ENCODE measurements at places on chromosomes 2 and 18. TPM values are rescaled to one million over a fixed set of nuclear protein-coding genes. Genes with fewer than 3 reads are reported as not detected.

DNA sequence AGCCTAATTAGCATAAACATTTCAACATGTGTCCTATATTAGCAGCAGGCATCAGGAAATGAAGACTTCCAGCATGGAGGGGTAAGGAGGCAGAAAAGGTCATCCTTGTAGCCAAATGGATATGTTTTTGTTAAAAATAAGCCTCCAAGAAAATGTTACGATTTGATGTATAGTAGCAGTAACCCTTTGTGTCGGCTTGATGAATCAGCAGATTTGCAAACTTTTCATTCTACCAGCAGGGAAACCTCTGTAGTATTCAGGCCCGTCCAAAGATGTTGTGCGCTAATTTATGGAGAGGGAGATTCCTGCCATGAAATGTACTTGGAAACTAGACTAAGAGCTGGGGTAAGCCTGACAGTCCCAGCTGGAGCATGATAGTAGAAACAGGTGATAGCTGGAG lies 780.8 kb upstream of the KLHL29 start:
- no peaks in the 10 kb centered on the region for H3K36me3 ChIP-seq
- H3K4me3 ChIP-seq: no peak overlapping the region
- H3K4me1 ChIP-seq: no peaks in the 10 kb centered on the region
- H3K27ac ChIP-seq: no peak overlapping the region

DNA sequence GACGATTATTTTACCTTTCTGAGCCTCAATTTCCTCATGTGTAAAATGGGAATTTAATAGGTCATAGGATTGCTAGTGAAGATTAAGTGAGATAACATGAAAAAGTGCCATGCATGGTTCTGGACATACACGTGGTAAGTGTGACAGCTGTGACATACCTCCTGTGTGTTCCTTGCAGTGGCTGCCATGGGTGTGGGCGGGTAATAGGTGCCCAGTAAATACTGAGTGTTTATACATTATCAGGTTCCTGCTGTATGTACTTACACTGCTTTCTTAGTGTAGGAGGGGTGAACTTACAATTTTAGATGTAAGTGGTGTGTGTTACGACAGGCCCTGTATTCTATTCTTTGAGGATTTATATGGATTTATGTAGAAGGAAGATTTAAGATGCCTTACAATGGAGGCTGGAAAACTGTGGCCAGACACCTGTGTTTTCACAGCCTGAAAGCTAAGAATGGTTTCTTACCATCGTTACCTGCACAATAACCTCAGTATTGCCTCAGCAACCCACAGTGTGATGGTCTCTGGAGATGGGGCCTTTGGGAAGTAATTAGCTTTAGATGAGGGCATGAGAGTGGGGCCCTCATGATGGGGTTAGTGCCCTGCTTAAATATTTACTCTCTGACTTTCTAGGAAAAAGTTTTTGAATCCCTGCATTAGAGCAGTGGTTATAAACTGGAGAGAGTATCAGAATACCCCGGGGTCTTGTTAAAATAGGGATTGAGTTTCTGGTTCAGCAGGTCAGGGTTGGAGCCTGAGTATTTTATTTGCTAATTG lies 78.1 kb downstream of the ASAP2 start:
- H3K27ac ChIP-seq: no peak overlapping the region
- H3K4me1 ChIP-seq: no peaks in the 10 kb centered on the region
- H3K4me3 ChIP-seq: no peak overlapping the region
- no peaks in the 10 kb centered on the region for H3K27me3 ChIP-seq
- H3K36me3 ChIP-seq: no peaks in the 10 kb centered on the region
- no peak for DNase-seq

DNA sequence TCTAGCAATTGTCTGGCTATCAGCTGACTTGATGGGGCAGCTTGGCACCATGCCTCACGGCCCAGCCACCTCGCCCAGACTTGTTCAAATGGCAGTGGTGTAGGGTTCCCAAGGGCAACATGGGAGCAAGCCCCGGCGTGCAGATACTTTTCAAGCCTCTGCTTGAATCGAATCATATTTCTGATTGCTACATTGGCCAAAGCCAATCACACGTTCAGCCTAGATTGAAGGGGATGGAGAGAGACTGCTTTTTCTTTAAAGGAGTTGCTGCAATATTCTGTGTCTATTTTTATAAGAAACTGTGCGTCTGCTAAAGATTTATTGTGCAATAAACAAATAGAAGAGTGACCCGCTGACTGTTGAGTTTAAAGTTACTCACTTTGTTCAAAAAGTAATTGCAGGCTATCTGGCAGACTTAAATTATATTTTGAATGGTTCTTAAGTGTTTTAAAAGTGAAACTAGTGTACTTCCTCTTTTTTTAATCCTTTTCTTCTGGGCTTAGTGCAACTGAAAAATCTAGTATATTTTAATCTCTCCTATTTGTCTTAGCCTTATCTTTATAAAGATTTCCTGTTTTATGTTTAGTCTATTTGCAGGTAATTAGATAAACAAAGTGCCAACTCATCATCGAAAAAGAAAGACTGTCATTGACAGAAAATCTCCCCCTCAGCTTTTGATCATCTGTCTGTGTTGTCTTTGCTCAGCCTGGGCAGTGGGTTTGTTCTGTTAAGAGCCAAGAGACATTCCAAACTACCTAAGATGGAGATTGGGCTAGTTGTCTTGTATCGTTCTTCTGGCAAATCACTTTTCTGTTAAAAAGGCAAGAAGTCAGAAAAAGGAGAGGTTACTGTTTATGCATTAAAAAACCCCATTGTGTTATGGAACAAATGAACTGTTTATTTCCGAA lies 156.1 kb downstream of the TPGS2 start:
- no peak overlapping the region for H3K4me3 ChIP-seq
- H3K27ac ChIP-seq: no peak overlapping the region
- H3K36me3 ChIP-seq: no peaks in the 10 kb centered on the region
- peaks cover 3% of the 10 kb centered on the region for H3K4me1 ChIP-seq
- peaks cover 18% of the 10 kb centered on the region for H3K27me3 ChIP-seq

DNA sequence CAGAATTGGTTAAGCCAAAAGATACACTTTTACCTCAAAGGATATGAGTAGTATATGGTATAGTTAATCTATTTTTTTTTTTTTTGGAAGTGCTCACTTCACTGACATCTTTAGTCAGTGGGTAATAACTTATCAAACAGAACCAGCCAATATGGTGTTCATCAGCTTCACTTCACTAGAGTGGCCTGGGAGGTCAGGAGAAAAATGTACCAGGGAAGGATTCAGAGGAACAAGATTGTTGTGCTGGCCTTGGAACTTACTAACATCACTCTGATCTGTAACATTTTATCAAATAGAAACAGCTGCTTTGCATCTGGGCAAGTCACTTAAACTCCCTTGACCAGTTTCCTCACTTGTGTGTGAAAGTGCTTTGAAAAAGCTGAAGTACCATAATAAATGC lies 962.7 kb downstream of the BCL11A start:
- H3K4me1 ChIP-seq: no peaks in the 10 kb centered on the region
- no peak for DNase-seq
- H3K27ac ChIP-seq: no peak overlapping the region
- no peaks in the 10 kb centered on the region for H3K36me3 ChIP-seq
- H3K27me3 ChIP-seq: no peaks in the 10 kb centered on the region

- H3K4me3 ChIP-seq: no peak overlapping the region
- H3K4me1 ChIP-seq: no peaks in the 10 kb centered on the region
- no peak overlapping the region for H3K27ac ChIP-seq
- H3K27me3 ChIP-seq: no peaks in the 10 kb centered on the region
- no peaks in the 10 kb centered on the region for H3K36me3 ChIP-seq
These were observed 20.3 kb upstream of the ASB1 start for GRCh38 chr2:238406221-238406997.

GRCh38 chr2:221124532-221125240 lies 447.4 kb downstream of the EPHA4 start:
- H3K4me3 ChIP-seq: no peak overlapping the region
- no peaks in the 10 kb centered on the region for H3K36me3 ChIP-seq
- no peak for DNase-seq
- H3K27ac ChIP-seq: no peak overlapping the region

Gene MSH6
- 119 TPM for total RNA-seq

Gene NDC80
- total RNA-seq: 41.5 TPM

Gene NPPC
- 0.41 TPM for total RNA-seq

Gene PTPN2
- 57.3 TPM for total RNA-seq

Gene ZNF892
- 4.8 TPM for total RNA-seq

Gene COLEC11
- total RNA-seq: 0.11 TPM

Gene SCYGR2
- total RNA-seq: not detected

All from activated T-helper 2 cell treated with anti-CD3 and anti-CD28 coated beads, Interferon-gamma antibody, Interleukin-2, Interleukin-4, amounts not matched to agents 10 μg/mL and 5 μg/mL and 100 μg/mL, durations not matched to agents 14 hours and 24 hours and 36 hours (primary cell).